Activated CD8-positive, alpha-beta memory T cell treated with anti-CD3 and anti-CD28 coated beads, Interleukin-2, amount 50 U/mL, for 48 hours (primary cell): ENCODE measurements at places on chromosomes 5 and 9.
A peak's percentile ranks its signal among the peaks of the same experiment; 100 is the strongest.

- no peak for DNase-seq
Measured at GRCh38 chr5:58582019-58582802, 664 bp upstream of the RAB3C start.

GRCh38 chr5:172694061-172694460, 53.0 kb downstream of the NEURL1B start:
- no peak for DNase-seq

GRCh38 chr9:37410969-37411785, 11.3 kb upstream of the GRHPR start:
- DNase-seq: peak; percentile 63

DNA sequence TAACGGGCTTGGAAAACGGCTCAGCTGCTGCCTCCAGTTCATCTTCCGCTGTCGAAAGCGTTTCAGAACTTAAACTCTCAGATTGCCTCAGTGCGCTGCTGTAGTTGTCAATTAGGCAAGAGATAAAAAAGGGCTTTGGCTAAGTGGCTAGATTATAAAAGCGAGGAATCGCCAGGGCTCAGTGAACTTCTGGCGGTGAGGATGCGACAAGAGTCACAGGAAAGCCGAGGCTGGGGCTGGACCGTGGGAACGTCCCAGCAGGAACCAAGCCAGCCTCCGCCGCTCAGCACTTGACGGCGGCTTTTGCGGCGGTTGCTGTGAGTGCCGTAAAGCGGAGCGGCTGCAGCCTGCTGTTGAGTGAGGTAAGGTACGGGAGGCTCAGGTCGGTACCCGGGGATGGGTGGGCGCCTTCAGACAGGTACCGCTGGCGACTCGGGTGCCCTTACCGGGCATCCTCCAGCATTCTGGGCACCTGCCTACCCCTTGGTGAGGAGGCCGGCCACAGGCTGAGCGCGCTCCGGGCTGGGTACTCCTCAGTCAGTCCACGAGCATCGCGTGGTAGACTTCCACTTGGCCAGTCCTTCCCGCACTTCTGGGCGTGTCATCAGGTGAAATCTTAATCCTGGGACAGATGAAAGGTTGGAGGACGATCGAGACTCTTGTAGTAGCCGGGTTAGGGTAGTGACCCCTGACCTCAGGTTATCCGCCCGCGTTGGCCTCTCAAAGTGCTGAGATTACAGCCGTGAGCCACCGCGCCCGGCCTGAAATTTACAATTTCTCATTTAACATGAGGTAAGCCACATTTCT, at the start of gene FKTN:
TSS of gene FKTN (plus strand) at position 328 of the 807 bp plus-strand sequence. CDS start 16,902 bp downstream, outside the sequence.
- peak; percentile 88 for DNase-seq

DNA sequence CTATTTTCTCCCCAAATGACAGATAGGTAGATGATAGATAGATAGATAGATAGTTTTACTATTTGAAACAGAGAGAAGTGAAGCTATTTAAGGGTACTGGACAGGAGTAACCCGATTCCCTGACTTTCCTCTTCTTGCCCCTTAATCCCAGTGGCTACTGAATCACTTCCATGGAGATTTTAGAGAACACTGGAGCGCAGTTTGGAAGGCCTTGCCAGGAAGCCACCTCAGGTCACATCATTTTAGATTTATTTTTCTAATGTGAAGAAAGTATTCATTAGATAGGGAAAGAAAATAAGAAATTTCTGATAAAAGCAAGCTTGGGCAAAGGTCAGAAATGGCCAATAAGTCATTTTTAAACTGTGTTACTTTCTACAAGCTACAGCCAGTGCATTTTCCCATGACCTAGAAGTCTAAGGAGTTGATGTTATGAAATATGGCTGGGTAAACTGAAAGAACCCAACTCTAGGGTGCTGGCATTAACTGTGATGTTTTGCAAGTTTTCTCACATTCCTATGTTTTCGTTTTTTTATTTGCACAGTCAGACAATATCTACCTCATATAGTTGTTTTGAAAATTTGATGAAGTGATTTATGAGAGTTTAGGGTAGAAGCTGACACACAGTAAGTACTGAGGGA, 544.7 kb upstream of the PTGER4 start:
- no peak for DNase-seq

DNA sequence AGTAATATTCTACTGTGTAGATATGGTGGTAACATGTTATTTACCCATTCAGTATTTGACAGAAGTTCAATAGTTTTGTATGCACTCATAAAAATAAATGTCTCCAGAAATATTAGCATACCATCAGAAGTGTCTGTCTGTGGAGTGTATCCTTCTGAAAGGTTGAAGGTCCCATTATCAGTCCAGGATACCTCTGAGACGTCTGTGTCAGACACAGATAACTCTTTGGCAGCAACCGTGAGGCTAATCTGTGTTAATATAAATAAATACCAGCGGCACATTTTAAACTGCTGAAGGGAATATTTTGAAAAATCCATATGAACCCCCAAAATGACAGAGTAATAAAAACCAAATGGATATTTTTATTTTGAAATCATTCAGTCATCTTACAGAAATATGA, 11.9 kb upstream of the ZNF622 start:
- DNase-seq: no peak

DNA sequence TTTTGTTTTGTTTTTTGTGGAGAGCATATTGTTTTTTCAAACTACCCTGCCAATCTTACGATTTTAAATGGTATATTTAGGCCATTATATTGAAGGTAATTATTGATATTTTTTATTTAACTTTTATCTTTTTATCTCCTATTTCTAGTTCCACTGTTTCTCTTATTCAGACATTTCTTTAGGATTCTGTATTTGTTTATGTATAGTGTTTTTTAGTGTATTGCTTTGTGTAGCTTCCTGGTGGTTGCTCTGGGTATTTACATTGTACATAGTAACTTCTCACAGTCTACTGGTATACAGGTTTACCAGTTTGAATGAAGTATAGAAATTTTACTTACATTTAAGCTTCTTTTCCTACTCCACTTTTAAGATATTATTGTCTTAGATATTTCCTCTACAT, 63.2 kb downstream of the ERCC6L2 start:
- DNase-seq: no peak
